Right lung (tissue), 10 donors: ENCODE measurements at places on chromosomes 2 and 18.

GRCh38 chr2:85801871-85802270, 48.1 kb downstream of the ATOH8 start:
- no peak for DNase-seq

- no peak for DNase-seq
Measured at GRCh38 chr2:224816816-224817215, 100.7 kb upstream of the CCDC195 start.

DNA sequence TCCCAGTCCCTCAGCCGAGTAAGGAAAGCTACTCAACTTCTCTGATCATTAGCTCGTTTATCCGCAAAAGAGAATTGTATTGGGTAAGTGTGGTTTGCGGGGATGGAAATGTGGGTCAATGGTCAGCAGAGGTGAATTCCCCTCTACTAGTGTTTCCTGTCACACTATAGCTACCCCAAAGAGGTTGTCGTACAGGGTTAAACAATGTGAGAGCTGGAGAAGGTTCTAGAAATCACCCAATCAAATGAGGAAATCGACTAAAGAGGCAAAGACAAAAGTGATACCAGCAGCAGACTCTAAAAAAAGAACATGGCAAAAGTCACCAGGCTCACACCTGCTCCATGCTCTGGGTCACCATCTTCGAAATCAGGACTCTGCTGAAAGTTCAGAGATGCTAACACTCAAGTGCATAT, 144.7 kb upstream of the ITGA4 start:
- no peak for DNase-seq

GRCh38 chr2:225486236-225486635, 86.7 kb downstream of the NYAP2 start:
- DNase-seq, result no peak

DNA sequence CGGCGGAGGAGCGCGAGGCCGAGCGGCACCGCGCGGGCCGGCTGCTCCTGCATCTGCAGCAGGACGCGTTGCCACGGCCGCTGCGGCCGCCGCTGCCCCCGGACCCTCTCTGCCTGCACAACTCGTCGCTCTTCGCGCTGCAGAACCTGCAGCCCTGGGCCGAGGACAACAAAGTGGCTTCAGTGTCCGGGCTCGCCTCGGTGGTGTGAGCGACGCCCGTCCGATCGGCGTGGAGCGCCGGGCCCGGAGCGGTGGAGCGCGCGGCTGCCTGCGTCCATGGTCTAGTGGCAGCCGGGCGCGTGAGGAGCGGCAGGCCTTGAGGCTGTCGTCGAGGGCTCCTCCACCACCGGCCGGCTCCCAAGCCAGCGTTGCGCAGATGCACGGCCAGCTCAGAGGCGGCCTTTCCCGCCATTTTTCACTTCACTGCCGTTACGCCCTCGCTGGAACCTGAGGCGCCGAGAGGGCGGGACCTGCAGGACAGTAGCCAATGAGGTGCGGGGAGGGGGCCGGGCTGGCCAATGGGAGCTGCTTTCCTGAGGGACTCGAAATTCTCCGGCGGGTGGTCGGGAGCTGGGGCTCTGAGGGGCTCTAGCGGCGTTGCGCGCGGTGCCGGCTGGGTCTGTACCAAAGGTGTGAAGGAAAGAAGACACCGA, 1.9 kb downstream of the TLX2 start:
- DNase-seq, result peak; percentile 53

GRCh38 chr2:11998626-11999378, 252.4 kb downstream of the LPIN1 start:
- DNase-seq, result no peak

DNA sequence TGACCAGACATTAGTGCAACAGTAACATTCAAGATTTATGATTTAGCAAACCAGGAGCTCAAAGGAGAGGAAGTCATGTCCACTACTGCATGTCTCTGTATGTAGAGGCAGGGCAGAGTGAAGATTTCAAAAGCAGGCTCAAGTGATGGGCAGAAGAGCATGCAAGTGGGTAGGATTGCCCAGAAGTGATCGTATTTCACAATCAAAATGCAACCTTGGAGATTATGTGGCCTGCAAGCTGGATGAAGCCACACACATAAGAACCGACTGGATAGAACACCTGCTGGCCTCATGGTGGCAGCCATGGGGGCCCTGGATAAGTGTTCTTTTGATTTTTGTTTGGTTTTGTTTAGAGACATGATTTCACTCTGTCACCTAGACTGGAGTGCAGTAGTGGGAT, 286.8 kb upstream of the RAB12 start:
- DNase-seq, result no peak

DNA sequence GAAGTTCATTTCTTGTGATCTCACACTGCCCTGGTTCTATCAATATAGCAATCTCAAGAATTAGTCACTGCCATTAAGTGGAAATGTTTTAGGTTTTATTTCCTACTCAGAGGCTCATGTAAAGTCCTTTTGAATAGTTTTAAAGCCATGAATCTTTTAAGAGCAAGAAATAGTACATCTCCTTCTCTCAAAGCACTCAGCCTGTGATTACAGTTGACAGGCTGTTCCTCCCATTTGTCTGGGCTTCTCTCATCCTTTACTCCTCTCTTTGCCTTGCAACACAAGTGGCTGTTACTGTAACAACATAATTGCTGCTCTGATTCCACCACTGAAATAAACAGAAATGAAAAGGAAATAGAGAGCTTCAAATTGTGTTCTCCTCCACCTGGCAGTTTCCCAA, 18.4 kb downstream of the GRP start:
- DNase-seq, result no peak

DNA sequence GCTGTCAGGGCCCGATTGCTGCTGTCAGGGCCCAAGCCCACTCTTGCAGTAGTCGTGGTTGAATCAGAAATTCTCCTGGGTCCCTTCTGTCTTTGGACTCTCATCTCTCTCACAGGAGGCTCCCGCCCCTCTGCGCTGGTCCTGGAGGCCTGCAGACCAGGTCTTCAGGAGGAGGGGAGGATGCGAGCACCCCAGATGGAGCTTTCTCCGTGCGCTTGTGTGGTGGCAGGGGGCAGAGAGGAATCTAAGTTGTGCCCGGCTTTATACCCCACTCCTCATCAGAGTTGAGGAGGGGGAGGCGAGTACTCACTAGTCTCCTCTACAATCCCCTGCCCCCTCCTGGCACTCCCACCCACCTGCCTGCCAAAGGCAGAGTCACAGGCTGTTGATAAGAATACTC, 10.4 kb downstream of the EN1 start:
- DNase-seq, result no peak

- peak; percentile 18 for DNase-seq
Measured at GRCh38 chr2:136238286-136239078, 120.5 kb upstream of the CXCR4 start.

GRCh38 chr2:85692039-85692645, 2.0 kb upstream of the GNLY start:
- DNase-seq, result no peak

DNA sequence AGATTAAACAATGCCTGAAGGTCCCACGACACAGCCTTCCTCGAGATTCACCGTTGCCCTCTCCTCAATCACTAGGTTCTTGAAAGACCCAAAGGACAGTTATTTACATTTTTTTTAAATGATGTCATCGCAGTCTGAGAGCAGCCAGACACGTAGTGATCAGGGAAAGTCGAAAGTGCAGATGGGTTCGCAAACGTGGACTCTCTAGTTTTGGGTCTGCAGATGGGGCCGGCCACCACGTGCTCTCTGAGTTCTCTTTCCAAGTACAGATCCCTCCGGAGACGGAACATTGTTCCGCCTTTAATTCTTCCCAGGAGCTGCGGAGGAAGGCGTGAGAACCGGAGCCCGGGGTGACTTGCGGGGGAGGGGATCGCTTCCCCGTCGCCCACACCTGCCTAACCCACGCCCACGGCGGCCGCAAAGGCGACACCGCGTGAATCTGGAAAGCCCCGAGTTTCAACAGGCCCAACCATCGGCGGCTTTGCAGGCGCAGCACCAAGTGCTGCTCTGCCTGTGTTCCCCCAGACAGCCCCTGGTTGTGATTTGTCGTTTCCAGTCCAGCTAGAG, 54.3 kb downstream of the PKDCC start:
- DNase-seq, result peak; percentile 58

- no peak for DNase-seq
Measured at GRCh38 chr2:133135035-133135654, 433.1 kb downstream of the NCKAP5 start.

DNA sequence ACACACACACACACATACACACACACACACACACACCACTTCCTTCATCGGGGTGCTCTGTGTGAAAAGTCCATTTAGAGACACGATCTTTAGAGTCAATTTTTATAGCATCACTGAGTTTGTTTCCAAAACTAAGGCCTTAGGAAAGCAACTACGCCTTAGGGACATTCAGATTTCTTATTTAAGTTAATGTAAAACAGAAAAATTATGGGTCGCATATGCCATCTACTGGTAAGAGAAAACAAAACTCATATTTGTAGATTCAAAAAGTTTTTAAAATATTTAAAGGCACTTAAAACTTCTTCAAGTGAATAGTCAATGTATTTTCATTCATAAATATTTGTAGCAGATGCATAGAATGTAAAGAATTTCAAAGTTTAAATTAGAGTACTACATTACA, 166.2 kb downstream of the ATAD2B start:
- peak; percentile 20 for DNase-seq

DNA sequence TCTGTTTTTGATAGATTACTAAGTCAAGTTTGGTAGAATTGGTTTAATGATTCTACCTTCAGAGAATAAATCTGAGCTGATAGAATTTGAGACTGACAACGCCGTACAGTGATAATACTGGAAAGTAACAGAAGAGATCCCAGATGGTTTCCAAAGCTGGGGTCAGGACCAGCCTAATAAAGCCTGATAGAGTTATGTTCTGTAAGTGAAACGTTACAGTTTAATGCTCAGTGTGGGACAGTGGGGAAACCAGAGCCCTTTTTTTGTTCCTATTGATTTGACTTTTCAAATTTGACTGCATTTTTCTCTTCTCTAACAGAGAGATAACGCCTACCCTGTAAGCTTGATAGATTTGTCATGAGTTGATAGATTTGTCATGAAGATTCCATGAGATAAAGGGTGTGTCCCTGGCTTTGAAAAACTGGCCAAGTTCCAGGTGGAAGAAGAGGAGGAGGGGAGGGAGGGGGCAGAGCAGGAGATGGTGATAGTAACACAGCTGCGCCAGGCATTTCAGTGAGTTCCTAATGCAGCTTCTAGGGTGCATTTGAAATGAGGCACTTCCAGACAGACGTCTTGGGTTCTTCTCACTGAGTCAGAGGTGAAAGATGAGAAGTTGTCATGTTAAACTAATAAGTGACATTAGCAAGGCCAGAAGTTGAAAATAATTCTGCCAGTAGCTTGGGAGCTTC, 65.1 kb downstream of the CERS6 start:
- peak; percentile 8 for DNase-seq

DNA sequence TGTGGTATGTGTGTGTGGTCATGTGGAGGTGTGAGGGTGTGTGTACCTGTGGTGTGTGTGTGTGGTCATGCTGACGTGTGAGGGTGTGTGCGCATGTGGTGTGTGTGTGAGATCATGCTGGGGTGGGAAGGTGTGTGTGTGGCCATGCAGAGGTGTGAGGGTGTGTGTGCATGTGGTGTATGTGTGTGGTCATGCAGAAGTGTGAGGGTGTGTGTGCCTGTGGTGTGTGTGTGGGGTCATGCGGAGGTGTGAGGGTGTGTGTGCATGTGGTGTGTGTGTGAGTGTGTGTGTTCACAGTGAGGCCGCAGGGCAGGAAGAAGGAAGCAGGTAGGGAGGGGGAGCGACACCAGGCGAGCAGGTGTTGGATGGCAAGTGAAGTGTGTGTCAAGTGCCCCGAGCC, 259.0 kb downstream of the LOXHD1 start:
- no peak for DNase-seq

DNA sequence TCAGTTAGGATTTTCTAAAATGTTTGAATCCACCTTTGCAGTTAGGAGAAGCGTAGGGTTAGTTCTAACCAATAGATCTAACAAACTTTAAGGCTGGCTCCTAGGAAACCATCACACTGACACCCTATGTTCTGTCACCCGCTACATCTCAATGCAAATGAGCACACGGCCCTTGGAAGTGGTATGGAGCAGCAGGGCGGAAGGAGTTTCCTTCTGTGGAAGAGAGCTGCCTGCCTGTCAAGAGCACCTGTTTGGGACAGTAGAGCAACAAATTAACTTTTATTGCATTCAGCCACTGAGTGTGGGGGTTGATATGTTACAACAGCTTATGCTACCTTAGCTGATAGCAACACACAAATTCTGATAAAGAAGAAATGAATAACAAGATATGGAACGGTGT, 306.9 kb upstream of the RAB6C start:
- DNase-seq, result no peak

GRCh38 chr2:56523816-56524215, 340.0 kb downstream of the CCDC85A start:
- DNase-seq, result no peak

DNA sequence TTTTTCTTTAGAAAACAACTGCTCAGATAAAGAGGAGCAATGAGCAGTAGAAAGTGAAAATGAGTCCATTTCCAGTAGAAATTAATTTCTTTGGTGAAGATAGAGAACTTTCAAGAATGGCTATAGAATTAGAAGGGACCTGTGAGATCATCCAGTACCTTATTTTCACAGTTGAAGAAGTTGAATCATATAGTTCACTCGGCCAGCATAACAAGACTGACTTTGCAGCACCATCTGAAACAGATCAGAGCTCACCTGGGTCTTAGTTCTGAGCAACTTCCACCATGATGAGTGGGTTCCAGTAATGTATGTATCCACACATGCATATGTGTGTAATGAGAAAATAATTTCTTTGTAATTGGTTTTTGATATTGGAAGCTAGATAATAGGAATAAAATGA, 58.6 kb downstream of the CERS6 start:
- DNase-seq, result no peak

DNA sequence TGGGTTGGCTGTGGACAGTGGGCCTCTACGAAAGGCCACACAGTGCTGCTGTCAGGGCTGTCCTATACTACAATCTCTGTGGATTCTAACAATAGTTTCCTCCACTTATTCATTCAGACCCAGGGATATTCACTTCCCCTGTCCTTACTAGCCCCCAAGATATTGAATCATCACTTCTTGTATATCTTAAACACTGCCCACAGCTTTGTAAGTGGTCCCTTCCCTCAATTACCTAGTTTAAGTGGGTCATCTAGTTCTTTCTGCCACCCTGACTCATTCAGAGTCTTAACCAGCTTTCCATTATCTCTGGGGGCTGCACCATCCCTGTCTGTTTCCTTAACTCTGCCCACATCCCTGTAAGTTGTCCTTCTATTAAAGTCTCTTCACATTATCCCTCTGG, 69.2 kb downstream of the CD28 start:
- DNase-seq, result no peak

GRCh38 chr2:42663828-42664227, 95.4 kb downstream of the MTA3 start:
- no peak for DNase-seq

DNA sequence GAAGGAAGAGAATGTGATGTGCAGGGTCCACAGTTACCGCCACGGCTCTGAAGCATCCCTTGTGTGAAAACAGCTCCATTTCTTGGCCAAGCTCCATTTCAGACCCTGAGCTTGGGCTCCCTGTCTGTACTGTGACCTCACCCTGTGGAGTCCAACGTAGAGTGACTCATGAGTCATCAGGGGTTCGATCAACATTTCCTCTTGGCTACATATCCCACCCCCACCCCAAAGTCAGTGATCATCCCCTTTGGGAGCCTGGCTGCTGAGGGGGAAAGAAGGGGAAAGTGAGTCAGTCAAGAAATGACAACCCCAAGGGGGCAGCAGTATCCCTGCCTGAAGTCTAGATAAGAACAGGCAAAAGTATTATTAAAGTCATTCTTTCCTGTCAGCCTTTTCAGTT, 62.2 kb downstream of the PAPOLG start:
- no peak for DNase-seq
